ENCODE measurements at places on chromosomes 5 and 9.
A peak's percentile ranks its signal among the peaks of the same experiment; 100 is the strongest.

DNA sequence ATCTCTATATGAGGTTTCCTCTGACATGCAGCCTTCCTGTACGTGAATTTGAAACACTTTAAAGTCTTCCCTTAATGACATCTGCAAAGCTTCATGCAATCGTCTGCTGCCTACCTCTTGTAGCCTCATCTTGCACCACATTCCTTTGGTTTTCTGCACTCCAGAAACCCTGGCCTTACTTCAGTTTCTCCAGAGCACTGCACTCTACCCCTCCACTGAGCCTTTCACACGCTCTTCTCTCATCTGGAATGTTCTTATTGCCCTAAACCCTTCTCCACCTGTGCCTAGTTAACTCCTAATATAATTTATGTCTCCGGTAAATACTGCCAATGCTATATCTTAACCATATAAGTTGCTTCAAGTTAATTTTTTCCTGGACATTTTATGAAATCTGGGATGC lies 168.8 kb upstream of the SLC27A6 start:
- DNase-seq, result no peak

DNA sequence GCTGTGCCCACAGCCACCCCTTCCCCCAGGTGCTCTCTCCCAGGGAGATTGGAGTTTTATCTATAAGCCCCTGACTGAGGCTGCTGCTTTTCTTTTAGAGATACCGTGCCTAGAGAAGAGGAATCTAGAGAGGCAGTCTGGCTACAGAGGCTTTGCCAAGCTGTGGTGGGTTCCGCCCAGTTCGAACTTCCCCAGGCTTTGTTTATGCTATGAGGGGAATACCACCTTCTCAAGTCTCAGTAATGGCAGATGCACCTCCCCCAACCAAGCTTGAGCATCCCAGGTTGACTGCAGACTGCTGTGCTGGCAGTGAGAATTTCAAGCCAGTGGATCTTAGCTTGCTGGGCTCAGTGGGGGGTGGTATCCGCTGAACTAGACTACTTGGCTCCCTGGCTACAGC lies 157.4 kb downstream of the CAAP1 start:
- no peak for DNase-seq

DNA sequence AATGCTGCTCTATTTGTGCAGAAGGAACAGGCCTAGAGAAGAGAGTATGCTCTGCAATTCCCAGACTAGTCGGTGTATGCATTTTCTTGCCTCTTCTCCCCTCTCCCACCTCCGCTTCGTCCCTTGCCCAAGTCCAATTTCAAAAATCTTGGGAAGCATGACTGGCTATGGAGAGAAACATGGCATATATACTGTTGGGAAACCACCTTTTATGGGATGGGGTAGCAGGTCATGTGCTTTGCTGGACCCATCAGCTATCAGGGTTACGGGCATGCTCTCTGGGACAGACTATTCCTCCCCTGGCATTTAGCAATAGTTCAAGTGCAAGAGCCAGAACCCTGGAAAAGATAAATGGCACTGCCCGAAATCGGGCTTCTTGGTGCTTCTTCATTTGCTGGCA lies 12.0 kb downstream of the ISL1 start:
- DNase-seq, result no peak

GRCh38 chr5:2156358-2157059 lies 273.8 kb upstream of the IRX4 start:
- DNase-seq, result peak; percentile 21

DNA sequence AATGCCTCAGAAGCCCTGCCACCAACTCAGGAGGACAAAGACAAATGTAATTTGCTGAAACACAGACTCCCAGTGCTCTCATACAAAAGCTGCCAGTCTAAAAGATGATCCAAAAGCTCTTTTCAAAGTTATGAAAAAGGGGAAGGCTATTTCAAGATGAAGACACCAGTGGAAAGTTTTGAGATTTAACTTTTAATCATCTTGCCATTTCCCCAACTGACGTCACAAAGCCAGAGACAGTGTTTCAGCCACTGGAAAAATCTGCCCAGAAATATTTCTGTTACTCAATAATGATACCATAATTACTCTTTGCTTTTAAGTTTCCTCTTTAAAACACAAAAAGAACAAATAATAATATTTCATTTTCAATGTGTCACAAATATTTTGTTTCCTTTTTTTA lies 20.9 kb downstream of the ENG start:
- no peak for DNase-seq

- DNase-seq, result no peak
Observed at GRCh38 chr9:70034271-70034711, 9.4 kb upstream of the MAMDC2 start.

GRCh38 chr5:55969956-55970355 lies 24.8 kb downstream of the IL6ST start:
- DNase-seq, result no peak

- no peak for DNase-seq
Observed at GRCh38 chr9:36007316-36007708, 29.4 kb upstream of the RECK start.

DNA sequence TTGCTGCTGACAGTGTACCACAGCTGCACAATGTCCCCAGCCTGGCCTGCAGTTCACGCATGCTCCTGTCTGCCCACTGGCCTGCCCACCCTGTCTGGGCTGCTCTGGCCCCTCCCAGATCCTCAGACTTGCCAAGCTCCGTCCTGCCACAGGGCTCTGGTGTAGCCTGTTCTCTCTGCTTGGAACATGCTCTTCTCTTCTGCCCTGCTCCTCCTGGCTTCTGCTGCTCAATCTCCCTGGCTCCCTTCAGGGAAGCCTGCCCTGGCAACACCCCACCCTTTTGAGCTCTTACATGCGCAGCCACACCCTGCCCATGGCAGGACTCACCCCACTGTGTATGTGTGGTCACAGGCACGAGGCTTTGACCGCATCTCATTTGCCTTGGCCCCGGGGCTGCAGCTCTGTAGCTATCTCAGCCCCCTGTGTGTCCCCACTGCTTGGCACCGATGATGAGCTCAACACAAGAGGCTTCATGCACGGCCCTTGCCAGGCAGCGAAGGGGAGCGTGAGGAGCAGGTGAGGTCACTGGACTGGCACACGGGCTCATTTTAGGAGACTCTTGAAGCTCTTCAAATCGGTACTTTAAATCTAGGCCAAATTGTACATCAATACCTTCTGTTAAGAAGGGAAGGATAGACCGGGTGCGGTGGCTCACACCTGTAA lies 20.4 kb upstream of the BRD3 start:
- DNase-seq, result no peak

- DNase-seq, result no peak
Observed at GRCh38 chr5:107284822-107285525, 385.8 kb downstream of the EFNA5 start.

DNA sequence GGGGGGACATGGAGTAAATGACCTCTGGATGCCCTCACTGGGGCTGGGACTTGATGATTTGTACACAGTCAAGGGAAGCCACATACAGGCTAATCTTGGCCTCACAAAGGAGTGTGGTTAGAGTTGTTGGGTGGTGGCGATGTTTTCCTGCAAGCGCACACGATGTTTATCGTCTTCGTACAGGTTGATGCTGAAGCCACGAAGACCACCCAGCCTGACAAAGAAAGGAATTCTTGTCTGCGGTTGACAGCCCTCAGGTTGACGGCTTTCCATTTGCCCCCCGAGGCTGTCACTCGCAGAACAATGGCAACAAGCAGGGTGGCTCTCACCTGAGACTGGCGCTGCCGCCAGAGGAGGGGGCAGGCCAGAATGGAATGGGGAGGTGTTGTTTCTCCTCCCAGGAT lies 14.1 kb upstream of the XPA start:
- no peak for DNase-seq

All from NCI-H1436 (cell line).